ENCODE measurements at places on chromosomes 5 and 9. TPM values are rescaled to one million over a fixed set of nuclear protein-coding genes. Genes with fewer than 3 reads are reported as not detected.

The EQTN gene
- not detected for polyA plus RNA-seq

The EFNA5 gene
- not detected for polyA plus RNA-seq

The SPATA31D4 gene
- polyA plus RNA-seq: not detected

The FST gene
- not detected for polyA plus RNA-seq

The ZDHHC11 gene
- not detected for polyA plus RNA-seq

The MARCHF3 gene
- 1.6 TPM for polyA plus RNA-seq

The SNCAIP gene
- not detected for polyA plus RNA-seq

The KDM4C gene
- polyA plus RNA-seq: 18.9 TPM

The GNA14 gene
- not detected for polyA plus RNA-seq

The RLN2 gene
- polyA plus RNA-seq: not detected

GRCh38 chr9:99391937-99392594, 170.0 kb downstream of the SEC61B start:
- no peak for DNase-seq

GRCh38 chr5:139908749-139909148, 113.1 kb downstream of the PSD2 start:
- DNase-seq: no peak

DNA sequence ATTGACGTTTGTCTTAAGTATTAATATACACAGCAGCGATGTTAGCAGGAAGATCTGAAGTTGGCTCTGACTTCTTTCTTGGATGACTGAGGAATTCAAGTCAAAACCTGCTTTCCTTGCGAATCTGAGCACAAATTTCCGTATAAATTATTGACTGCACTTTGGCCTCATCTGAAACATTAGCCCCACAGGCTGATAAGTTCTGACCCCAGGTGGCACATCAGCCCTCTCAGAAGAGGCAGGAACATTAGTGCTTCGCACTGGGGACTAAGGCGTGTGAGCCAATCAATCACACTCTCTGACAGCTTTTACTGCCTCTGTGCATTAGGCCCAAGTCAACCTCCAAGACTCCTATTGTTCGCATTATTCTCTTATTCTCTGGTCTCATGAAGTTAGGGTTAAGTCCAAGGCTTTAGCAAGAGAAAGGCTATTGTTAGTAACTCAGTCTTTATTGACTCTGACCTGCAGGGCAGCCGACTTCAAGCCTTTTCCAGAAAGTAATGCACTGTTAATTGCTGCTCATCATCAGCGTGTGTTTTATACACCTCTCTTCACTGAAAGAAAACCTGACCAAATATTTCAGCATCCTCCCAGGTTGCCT, 84.2 kb downstream of the ZNF608 start:
- no peak for DNase-seq

DNA sequence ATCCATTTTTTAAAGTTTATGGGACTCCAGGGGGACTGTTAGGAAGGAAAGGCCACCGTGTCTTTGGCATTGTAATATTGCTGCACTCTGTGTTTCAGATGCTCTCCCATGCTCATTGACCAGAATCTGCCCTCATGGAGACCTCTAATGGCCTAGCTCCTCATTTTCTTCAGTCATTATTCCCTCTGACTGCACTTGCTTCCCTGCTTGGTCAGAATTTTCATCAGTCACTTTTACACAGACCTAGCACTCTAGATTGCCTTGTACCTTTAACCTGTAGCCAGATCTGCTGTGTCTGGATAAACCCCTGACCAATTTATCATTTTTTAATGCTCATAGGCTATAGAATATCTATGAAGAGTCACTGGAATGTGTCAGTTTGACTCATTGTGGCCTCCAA, 155.5 kb upstream of the NUDT12 start:
- DNase-seq: no peak

DNA sequence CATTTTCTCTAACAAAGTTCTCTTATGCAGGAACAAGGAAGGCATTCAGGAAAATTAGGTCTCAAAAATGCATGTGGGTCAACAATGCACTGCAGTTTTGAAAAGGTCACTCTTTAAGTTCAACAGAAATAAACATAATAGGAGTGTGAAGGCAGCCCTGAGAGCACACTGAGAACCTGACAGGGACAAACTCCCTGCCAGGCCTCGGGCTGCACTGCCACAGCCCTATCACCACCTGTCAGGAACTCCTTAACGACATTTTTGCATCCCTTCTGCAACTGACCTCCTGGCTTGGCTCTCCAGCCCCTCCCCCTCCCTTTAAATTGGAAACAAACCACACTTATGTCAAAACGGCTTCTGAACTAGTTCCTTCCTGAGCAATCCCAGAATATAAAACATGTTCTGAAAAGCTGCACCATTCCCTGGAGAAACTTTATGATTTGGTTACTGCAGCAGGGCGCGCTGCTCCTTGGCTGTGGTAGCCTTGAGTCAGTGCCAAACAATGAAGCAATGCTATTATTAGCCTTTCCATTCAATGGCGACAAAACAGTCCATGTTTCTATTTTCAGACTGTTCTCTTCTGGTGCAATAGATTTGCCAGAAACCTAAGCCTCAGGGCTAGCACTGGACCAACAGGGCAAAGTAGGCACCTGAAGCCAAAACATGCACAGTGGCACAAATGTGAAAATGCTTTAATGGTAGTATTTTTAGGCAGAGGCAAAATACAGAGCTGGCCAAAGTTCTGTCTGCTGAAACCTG, 160.1 kb upstream of the ZNF608 start:
- DNase-seq: no peak

- DNase-seq: no peak
Measured at GRCh38 chr5:88660264-88660946, 222.6 kb downstream of the MEF2C start.

GRCh38 chr9:8115570-8115969, 316.0 kb upstream of the DMAC1 start:
- no peak for DNase-seq

DNA sequence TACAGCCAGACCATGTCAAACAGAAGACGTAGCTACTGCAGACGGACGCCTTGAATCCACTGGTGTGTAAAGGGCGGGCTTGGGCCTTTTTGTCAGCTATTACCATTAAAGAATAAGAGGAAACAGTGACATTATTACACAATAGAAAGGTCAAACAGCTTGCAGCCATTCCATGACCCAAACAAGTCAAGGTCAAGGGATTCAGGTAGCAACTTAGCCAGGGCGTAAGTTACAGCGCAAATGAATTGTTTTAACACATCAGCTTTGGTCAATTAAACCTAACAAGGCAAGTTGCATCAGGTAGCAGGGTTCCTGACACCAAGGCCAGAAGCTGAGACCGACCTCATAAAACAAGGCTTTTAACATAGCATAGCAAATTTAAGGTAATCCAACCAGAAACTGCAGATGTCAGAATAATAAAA, 15.3 kb downstream of the NFIB start:
- DNase-seq: no peak

DNA sequence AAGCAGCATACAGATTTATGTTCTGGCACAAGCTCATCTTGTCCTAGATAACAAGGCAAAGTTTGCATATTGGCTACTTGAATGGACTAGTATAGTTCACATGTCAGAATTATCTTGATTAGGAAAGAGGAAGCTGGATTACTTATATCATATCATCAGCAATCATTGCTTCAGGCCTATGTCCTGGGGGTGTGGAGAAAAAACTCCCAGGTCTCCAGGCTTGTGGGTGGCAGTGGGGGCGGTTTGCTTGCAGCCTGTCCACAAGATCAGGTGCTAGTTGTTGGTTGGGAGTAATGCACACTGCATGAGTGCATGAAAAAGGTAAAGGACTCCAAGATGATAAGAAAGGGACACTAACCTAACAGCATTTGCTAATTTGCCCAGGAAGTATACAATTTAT, 326.4 kb upstream of the PDE4D start:
- no peak for DNase-seq

DNA sequence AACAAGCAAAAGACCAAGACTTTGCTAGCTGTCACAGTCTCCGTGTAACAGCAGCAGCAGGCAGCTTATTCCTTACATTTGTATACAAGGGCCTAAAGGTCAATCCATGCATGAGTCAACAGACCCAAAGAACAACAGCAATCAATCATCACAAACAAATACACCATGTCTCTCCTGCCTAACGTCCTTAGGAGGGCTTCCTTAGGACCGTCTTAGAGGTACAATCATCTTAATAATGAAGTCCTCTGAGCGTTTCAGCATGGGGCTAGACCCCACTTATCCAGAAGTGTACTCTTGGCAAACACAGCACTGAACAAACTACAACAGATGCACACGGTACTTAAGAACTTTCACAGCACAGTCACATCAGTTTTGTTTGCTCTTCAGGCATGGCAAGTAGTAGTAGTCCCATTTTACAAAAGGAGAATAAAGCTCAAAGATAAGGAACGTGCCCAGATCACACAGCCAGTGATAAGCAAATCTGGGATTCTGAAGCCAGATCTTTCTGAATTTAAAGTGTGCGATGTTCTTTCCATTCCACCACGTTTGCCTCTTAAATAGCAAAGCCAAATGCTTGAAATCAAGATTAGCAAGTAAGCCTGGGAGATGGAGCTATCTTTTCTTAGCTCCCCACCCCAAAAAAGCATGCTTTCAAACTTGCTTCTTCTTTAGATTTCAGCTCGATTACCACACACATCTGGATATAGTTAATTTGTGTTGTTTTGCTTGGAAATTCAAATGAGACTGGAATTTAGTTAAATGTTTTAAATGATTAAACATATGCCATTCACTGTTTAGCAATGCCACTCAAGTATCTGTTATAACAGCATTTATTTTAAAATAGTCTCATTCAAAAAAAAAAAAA, 24.2 kb downstream of the PSMB7 start:
- DNase-seq: no peak

- peak; percentile 45 for DNase-seq
Measured at GRCh38 chr9:83473488-83473971, 64.7 kb downstream of the FRMD3 start.

Measured in CD14-positive monocyte (primary cell).